Aorta (tissue), 5 donors: ENCODE measurements at places on chromosomes 7 and 10. TPM values are rescaled to one million over a fixed set of nuclear protein-coding genes. Genes with fewer than 3 reads are reported as not detected.
A peak's percentile ranks its signal among the peaks of the same experiment; 100 is the strongest.

GRCh38 chr10:33509231-33509831, 174.9 kb upstream of the NRP1 start:
- peak overlapping the region; percentile 41 for H3K4me3 ChIP-seq
- no peaks in the 10 kb centered on the region for H3K27me3 ChIP-seq
- H3K4me1 ChIP-seq: no peaks in the 10 kb centered on the region
- DNase-seq: peak; percentile 79
- H3K27ac ChIP-seq: peak overlapping the region; percentile 78

DNA sequence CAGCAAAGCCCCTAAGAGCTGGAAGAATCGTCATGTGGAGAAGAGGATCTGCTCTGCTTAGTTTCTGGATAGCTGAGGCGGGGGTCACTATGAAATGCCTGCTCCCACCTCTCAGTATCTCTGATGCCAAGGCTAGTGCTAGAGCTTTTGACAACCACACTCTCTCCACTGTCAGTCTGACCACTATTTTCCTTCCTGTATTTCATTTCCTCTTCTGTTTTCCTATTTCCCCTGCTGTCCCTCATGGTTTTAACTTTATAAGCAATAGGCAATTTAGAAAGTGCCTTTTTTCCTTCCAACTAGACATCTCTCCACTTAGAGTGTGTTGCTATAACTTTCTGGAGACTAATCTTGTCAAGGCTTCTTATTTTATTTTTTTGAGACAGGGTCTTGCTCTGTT, 23.6 kb downstream of the C7orf57 start:
- H3K36me3 ChIP-seq: no peaks in the 10 kb centered on the region
- H3K27ac ChIP-seq: no peak overlapping the region
- no peak overlapping the region for H3K4me3 ChIP-seq
- no peaks in the 10 kb centered on the region for H3K4me1 ChIP-seq

- H3K4me1 ChIP-seq: no peaks in the 10 kb centered on the region
- no peak overlapping the region for H3K27ac ChIP-seq
- no peaks in the 10 kb centered on the region for H3K36me3 ChIP-seq
Measured at GRCh38 chr7:12111422-12112405, 99.4 kb upstream of the TMEM106B start.

DNA sequence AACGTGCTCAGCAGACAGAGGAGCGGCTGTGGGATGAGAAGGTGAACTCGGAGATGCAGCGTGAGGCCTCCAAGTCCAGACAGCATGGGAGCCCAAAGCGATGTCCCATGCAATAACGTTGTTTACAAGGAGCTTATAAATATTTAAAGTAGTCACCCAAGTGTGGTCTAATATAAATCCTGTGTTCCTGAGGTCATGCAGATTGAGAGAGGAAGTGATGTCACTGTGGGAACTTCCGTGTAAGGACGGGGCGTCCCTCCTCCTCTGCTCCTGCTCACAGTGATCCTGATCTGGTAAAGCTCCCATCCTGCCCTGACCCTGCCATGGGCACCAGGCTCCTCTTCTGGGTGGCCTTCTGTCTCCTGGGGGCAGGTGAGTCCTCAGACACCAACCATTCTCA, 94.7 kb upstream of the PRSS58 start:
- no peak overlapping the region for H3K4me3 ChIP-seq

GRCh38 chr10:124217031-124217430, 123.6 kb upstream of the CHST15 start:
- no peak overlapping the region for H3K4me3 ChIP-seq
- no peak overlapping the region for H3K27ac ChIP-seq
- H3K4me1 ChIP-seq: no peaks in the 10 kb centered on the region
- H3K36me3 ChIP-seq: no peaks in the 10 kb centered on the region
- DNase-seq: no peak

DNA sequence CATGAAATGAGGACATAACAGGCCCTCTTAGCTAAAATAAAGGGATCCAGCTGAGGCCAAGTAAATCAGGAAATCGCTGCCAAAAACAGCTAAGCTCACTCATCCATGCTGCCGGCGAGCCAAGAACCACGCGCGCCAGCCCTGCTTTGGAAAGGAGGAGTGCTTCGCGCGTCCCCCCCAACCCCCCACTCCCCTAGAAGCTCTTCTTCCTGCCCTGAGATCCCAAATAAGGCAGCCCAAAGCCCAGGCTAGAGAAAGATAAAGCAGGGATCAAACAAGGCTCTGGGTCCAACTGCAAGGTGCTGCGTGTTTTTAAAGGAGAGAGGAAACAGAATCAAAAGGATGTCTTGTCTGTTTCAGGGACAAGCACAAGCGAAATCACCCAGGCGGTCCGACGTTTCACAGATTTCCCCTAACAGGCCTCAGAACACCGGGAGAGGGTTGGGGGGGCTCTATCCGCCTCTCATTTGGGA, 168.3 kb upstream of the AUTS2 start:
- no peaks in the 10 kb centered on the region for H3K27me3 ChIP-seq
- H3K4me1 ChIP-seq: no peaks in the 10 kb centered on the region
- H3K4me3 ChIP-seq: no peak overlapping the region
- no peak overlapping the region for H3K27ac ChIP-seq
- DNase-seq: peak; percentile 77
- H3K36me3 ChIP-seq: no peaks in the 10 kb centered on the region

- H3K27ac ChIP-seq: no peak overlapping the region
- no peak overlapping the region for H3K4me3 ChIP-seq
- H3K27me3 ChIP-seq: no peaks in the 10 kb centered on the region
- H3K4me1 ChIP-seq: no peaks in the 10 kb centered on the region
- DNase-seq: no peak
- H3K36me3 ChIP-seq: no peaks in the 10 kb centered on the region
Measured at GRCh38 chr7:19069842-19070241, 47.6 kb downstream of the TWIST1 start.

DNA sequence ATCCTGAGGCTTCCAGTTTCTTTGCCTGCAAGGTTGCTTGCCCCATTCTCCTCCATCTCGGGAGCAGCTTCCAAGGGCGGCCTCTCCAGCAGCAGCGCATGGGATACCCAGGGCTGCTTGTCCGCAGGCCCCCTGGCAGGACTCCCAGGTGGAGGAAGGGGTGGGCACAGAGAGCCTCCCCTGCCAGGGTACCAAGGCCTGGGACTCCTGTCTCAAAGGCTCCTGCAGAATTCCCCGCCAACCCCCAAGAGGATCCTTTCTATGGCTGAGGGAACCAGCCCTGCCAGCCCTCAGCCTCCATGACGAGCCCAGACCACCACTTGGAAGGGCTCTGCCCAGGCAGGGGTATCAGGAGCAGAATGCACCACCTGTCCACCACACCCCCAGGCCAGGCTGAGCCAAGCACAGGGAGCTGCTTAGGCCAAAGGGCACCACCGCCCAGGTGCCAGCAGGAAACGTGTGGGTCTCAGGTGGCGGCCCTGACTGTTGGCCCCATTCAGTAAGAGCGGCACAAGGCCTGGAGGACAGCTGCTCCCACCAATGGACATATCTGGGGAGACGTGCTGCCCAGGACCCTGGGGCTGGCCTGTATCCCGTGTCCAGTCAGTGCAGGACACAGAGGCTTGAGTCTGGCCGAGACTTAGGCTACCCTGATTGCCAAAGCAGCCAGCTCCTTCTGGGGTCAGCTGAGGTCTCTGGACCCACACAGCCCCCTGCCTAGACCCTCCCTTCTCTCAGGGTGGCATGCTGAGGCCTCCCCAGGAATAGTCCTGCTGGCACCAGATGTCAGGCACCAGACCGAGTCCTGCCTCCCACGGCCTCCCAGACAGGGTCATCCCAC, 33.8 kb upstream of the INPP5A start:
- peak; percentile 34 for DNase-seq
- H3K4me1 ChIP-seq: no peaks in the 10 kb centered on the region
- H3K27me3 ChIP-seq: no peaks in the 10 kb centered on the region
- H3K27ac ChIP-seq: no peak overlapping the region

DNA sequence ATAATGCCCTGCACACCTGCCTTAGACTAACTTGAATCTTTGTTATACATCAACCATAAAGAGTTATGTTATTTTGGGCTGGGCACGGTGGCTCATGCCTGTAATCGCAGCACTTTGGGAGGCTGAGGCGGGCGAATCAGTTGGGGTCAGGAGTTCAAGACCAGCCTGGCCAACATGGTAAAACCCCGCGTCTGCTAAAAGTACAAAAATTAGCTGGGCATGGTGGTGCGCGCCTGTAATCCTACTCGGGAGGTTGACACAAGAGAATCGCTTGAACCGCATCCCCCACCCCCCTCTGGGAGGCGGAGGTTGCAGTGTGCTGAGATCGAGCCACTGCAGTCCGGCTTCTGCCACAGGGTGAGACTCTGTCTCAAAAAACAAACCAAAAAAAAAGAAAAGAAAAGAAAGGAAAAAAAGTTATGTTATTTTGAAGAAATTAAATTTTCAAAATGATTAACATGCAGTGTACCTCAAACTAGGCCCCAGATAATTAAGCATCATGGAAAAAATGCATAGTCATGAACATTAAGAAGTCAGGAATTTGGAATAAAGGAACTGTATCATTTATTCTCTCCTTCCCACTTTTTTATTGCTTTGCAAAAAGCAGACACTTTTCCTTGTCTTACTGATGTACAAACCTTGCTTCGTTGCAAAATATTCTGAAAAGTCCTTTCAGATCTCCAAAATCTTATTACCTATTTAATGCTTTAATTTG, 43.3 kb downstream of the STAM start:
- H3K36me3 ChIP-seq: no peaks in the 10 kb centered on the region
- no peak overlapping the region for H3K4me3 ChIP-seq
- no peaks in the 10 kb centered on the region for H3K27me3 ChIP-seq
- DNase-seq: no peak

GRCh38 chr10:74194999-74195398, 44.0 kb downstream of the ADK start:
- no peaks in the 10 kb centered on the region for H3K4me1 ChIP-seq
- no peak overlapping the region for H3K27ac ChIP-seq
- no peak overlapping the region for H3K4me3 ChIP-seq
- no peak for DNase-seq

- peaks cover 4% of the 10 kb centered on the region for H3K4me1 ChIP-seq
- no peak overlapping the region for H3K27ac ChIP-seq
- DNase-seq: no peak
- H3K27me3 ChIP-seq: no peaks in the 10 kb centered on the region
- no peaks in the 10 kb centered on the region for H3K36me3 ChIP-seq
- H3K4me3 ChIP-seq: no peak overlapping the region
Measured at GRCh38 chr10:93742633-93743349, 14.9 kb upstream of the LGI1 start.

DNA sequence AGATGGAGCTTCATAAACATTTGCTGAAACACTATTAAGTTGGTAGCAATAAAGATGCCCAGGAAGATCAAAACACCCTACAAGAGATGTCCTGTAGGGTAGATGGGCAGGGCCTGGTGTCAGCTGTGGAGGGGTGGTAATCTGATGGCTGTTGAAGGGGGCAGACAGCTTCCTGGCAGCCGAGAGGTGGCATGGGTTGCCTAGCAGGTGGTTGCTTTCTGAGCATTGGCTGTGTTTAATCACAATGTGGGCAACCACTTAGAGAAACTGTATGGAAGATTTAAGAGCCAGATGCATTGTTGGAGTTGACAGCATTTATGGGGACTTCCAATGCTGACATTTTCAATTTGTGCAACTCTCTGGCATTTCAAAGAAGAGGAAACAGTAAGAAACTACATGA, 79.9 kb upstream of the SLC26A5 start:
- H3K4me3 ChIP-seq: no peak overlapping the region
- peaks cover 2% of the 10 kb centered on the region for H3K27me3 ChIP-seq
- no peaks in the 10 kb centered on the region for H3K36me3 ChIP-seq
- no peak overlapping the region for H3K27ac ChIP-seq
- no peak for DNase-seq
- H3K4me1 ChIP-seq: no peaks in the 10 kb centered on the region

DNA sequence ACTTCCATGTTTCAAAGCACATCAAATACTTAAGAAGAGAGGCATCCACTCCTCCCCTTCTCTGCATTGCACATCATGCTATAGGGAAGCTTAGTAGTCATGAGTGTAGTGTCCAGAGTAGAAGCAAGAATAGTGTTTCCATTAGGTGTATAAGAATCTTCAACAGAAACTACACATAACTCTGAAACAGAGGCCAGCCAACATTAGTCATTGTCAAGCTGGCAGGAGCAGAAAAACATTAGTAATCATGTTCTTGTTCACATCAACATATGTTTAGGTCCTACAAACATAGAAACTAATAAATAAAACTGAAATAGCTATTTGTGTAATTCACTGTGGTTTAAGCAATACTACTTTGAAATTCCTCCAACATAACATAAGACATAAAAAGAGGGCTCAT, 370.2 kb downstream of the PPP1R3A start:
- H3K36me3 ChIP-seq: no peaks in the 10 kb centered on the region
- H3K27ac ChIP-seq: no peak overlapping the region
- H3K27me3 ChIP-seq: no peaks in the 10 kb centered on the region
- no peaks in the 10 kb centered on the region for H3K4me1 ChIP-seq
- no peak for DNase-seq
- no peak overlapping the region for H3K4me3 ChIP-seq

- DNase-seq: no peak
- H3K27me3 ChIP-seq: no peaks in the 10 kb centered on the region
- H3K4me3 ChIP-seq: no peak overlapping the region
- no peak overlapping the region for H3K27ac ChIP-seq
Measured at GRCh38 chr7:48148311-48148710, 22.9 kb upstream of the ABCA13 start.

DNA sequence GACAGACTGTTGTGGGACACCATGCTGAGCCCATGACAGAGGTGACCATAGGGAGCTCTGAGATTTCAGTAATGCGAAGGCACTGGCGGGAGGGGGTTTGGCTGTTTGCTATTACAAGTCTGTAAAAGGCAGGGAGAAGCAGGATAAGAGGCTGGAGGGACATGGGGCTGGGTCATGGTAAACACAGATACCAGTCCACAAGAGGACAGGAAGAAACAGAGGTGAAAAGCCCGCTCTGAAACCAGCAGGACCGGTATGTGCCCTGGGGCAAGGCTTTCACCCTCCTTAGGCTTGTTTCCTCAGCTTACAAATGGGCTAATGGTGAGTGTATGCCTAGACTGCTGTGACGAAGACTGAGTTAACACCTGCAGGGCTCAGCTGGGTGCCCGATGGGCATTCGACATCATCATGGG, 34.1 kb downstream of the ANXA11 start:
- H3K36me3 ChIP-seq: no peaks in the 10 kb centered on the region
- DNase-seq: no peak
- H3K27me3 ChIP-seq: no peaks in the 10 kb centered on the region
- no peak overlapping the region for H3K4me3 ChIP-seq
- no peak overlapping the region for H3K27ac ChIP-seq

GRCh38 chr10:86366902-86367151, 232 bp upstream of the GRID1 start:
- H3K36me3 ChIP-seq: no peaks in the 10 kb centered on the region
- no peak overlapping the region for H3K27ac ChIP-seq
- peak overlapping the region; percentile 60 for H3K4me3 ChIP-seq
- no peaks in the 10 kb centered on the region for H3K4me1 ChIP-seq
- DNase-seq: no peak

GRCh38 chr10:96089670-96090462, 40.2 kb upstream of the ZNF518A start:
- H3K4me3 ChIP-seq: peak overlapping the region; percentile 53
- no peak overlapping the region for H3K27ac ChIP-seq
- peak; percentile 98 for DNase-seq
- H3K4me1 ChIP-seq: no peaks in the 10 kb centered on the region
- no peaks in the 10 kb centered on the region for H3K27me3 ChIP-seq

GRCh38 chr10:89966211-89966610, 264.8 kb downstream of the KIF20B start:
- H3K27ac ChIP-seq: no peak overlapping the region
- H3K36me3 ChIP-seq: no peaks in the 10 kb centered on the region
- no peak for DNase-seq
- H3K27me3 ChIP-seq: no peaks in the 10 kb centered on the region
- no peaks in the 10 kb centered on the region for H3K4me1 ChIP-seq
- H3K4me3 ChIP-seq: no peak overlapping the region

MSMB gene
- total RNA-seq: not detected

CRTAC1 gene
- total RNA-seq: 7.9 TPM

PNLIPRP1 gene
- 0.94 TPM for total RNA-seq

ZRANB1 gene
- 27.6 TPM for total RNA-seq

GFRA1 gene
- total RNA-seq: 10.3 TPM

ASZ1 gene
- total RNA-seq: not detected

PURB gene
- 26.4 TPM for total RNA-seq

HSPA14 gene
- 11.5 TPM for total RNA-seq

SPDYE2 gene
- not detected for total RNA-seq

TECPR1 gene
- total RNA-seq: 33.8 TPM
